DMS 273 treated with DMSO at 0.1 percent for 48 hours (cell line): ENCODE measurements at places on chromosomes 13 and 19.

DNA sequence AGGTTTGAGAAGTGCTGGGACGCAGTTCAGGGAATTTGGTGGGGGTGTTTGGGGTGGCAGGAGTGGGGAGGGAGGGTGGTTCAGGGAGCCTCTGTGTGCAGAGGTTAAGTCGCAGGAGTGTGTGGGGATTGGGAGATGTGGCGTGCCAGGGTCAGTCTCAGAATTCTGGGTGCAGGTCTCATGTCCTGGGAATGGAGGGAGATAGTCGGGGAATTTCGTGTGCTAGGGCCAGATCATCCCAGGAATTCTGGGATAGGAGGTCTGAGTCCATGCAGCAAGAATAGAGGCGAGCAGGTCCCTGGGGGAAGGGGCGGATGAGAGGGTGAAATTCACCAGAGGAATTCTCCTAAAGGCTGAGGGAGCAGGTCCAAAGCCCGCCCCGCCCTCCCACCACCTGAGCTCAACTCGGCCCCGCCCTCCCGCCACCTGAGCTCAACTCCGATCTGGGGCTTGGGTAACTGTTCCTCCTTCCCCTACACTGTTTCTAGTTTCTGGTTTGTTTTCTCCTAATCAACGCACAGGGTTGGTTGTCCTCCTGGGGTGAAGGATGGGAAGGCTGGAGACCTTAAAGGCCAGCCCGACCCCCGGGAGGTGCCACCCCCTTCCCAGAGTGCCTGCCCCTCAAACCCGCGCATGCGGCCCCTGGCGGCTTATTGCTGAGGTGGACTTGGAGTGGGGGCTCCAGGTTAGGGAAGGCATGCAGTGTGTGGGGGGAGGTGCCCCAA, 15.2 kb downstream of the KCNC3 start:
- no peak for DNase-seq

DNA sequence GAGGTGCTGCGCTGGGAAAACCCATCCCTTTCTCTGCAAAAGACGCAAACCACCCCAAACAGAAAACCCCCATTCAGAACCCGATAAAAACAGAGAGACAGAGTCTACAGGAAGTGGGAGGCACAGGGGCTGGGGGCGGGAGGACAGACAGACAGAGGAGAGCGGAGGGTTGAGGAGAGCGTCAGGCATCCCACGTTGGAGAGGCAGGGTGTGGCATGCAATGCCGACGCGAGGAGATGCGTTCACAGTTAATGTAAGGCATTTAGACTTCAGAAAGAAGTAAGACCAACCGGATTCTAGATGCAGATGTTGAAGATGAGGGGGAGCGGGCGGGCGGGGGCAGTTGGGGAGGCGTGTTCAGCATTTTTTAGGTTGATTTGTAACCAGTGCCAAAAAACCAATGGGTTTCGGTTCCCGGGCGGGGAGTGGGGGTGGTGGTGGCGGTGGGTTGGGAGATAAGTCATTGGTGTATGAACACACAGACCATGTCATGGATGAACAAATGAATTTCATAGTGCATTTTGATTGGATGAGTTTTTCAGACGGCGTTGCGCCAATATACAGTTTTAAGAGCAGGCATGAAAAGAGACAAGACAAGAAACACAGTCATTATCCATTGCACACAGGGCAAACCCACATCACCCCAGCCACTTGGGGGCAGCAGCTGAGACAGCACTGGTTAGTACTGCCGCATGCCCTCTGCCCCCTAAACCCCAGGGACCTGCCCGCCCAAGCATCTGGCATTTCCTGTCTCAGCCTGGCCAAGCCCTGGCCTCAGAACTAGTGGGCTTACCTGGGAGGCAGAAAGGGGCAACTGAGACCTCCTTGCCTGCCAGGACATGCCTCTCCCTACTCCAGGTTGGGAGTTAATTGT, 91.3 kb downstream of the IER2 start:
- no peak for DNase-seq

DNA sequence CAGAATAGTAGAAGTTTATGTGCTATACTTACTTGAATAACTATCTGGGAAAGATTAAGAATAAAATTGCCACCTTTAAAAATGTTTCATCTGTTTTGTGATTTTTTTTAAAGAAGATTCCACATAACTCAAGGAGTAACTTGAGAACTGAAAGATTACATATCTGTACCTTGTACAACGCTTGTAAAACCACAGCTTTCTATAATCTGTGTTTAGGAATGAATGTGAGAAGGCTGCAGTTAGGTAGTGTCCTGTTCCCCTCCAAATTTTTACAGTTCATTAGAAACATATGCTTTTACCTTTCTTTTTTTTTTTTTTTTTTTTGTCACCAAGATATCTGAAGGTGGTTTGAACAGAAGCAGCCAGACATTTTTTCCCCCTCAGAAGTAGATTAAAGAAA, 312.8 kb upstream of the GPC6 start:
- DNase-seq = no peak

DNA sequence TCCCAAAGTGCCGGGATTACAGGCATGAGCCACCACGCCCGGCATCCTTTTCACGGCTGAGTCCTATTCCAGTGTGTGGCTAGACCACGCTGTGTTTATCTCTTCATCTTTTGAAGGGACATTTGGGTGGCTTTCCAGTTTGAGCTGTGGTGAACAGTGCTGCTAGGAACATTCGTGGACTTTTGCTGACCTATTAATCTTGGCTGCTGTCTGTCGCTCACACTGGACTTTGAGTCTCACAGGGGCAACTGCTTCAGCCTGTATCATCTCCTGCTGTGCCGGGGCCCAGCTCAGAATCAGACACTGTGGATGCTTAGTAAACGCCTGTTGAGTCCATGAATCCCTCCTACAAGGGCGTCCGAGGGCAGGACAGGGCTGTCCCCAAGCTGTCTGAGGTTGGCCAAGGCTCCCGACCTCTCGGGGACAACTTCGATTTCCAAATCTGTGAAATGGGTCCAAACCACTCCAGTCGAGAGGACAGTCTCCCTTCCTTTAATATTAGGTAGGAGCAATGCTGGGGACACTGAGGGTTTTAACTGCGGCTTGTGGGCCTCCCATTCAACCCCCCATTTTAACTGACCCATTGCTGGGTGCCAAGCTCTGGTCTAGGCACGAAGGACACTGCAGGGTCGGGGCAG, 48.4 kb downstream of the SMIM24 start:
- DNase-seq = no peak

DNA sequence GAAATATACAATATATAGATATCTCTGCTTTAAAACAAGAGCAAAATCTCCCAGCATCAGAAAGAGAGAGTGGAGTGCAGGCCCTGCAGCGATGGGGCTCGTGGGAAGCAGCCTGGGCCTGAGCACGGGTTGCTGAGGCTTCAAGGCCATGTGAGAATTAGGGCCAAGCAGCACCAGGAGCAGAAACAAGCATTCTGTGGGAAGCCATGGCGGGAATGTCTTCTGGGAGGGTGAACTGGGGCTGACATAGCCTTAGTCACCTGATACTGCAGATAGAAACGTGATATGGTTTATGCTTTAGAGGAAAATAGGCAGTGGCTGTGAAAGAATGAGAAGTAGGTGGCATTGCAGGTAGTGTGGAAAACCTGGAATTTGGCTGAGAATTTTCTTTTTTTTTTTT, 472.3 kb downstream of the IRS2 start:
- no peak for DNase-seq

- no peak for DNase-seq
Observed at GRCh38 chr19:5973867-5974635, 3.9 kb downstream of the RANBP3 start.

GRCh38 chr13:114328034-114328433, 13.7 kb downstream of the CHAMP1 start:
- no peak for DNase-seq

- DNase-seq = no peak
Observed at GRCh38 chr13:20159646-20160305, 1.1 kb downstream of the GJA3 start.

- DNase-seq = no peak
Observed at GRCh38 chr13:45705918-45706317, 3.8 kb downstream of the CBY2 start.

DNA sequence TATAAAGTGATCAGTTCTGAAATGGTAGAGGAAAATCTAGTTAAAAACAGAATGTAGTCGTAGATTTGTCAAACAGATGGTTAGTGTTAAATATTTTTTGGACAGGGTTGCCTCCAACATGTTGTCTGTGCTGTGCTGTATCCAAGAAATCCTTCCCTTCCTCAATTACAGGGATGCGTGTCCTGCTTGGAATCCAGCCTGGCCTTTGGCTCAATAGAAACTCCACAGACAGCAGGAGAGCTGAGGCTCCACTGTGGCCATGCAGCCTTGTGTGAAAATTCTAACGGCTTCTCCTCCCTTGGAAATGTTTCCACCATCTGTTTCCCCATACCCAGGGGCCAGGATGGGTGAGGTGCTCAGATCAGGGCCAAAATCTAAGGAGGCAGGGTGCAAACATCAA, 67.7 kb upstream of the USP29 start:
- DNase-seq = no peak

DNA sequence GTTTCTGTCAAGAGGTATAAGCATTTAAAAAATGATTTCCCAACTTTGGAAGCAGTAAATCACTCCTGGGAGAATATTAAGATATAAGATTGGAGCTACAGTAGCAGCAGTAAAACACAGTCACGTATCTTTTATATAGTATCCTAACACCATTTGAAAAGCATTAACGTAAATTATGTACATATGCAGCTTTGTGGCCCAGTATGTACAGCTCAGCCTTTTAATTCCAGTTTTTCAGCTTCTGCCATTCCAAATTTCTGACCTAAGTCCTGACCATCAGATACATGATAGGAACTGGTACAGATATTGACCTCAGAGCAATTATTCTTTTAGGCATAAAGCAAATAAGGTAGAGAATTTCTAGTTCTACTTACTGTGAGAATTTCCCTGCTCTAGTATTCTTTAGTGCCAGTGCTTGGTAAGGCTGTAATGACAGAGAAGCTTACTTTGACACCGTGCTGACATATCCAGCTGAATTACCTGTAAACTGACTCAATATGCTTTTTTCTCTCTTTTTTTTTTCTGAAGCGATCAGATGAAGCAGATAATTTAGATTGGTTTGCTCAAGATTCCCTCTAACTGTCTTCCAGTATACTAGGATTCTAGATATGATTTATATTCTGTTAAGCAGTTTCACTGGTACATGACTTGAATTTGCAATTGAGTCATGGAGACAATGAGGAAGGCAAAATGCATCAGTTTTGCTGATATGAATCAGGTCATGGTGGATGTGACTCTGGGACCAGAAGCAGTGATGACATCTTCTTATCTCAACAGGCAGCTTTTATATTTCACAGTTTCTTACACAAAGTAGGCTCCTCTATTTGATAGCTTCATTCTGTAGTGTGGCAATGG, 703.6 kb downstream of the SLITRK6 start:
- DNase-seq = no peak

- no peak for DNase-seq
Observed at GRCh38 chr13:41813426-41813825, 147.5 kb downstream of the VWA8 start.

DNA sequence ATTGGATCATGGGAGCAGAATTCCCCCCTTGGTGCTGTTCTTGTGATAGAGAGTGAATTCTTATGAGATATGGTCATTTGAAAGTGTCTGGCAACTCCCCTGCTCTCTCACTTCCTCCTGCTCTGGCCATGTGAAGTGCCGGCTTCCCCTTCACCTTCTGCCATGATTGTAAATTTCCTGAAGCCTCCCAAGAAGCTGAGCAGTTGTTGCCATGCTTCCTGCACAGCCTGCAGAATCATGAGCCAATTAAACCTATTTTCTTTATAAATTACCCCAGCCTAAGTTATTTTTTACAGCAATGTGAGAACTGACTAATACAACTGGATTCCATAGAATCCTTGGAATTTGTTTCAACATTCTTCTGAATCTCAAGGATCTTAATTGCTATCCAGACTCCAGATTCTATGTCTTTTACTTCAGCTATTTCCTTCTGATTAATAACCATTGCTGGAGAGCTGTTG, 328.1 kb downstream of the SLITRK5 start:
- no peak for DNase-seq

- DNase-seq = no peak
Observed at GRCh38 chr19:51427201-51427600, 9.8 kb upstream of the SIGLEC10 start.

DNA sequence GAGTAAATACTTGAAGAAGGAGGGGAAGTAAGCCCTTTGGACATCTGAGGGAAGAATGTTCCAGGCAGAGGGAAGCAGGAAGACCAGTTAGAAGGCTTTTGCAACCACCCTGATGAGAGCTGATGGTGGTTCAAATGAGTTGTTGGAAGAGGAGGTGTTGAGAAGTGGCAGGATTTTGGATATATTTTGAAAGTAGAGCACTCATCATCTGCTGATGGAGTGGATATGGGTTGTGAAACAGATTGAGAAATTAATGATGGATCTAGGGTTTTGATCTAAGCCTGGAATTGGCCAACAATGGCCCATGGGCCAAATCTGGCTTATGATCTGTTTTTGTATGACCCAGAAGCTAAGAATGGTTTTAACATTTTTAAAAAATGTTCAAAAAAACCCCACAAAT, 230.7 kb downstream of the NDFIP2 start:
- DNase-seq = no peak
